Left kidney (tissue), 8 donors: ENCODE measurements at places on chromosomes 1 and 21. TPM values are rescaled to one million over a fixed set of nuclear protein-coding genes. Genes with fewer than 3 reads are reported as not detected.

The FCRL2 gene
- 0.17 TPM for polyA plus RNA-seq

The RIMS3 gene
- 1.9 TPM for polyA plus RNA-seq

The CDK11A gene
- polyA plus RNA-seq, result 33.9 TPM

The SYDE2 gene
- 12.9 TPM for polyA plus RNA-seq

The SLAMF1 gene
- not detected for polyA plus RNA-seq

The LRRC8B gene
- 11.7 TPM for polyA plus RNA-seq

The LRRC8D gene
- polyA plus RNA-seq, result 41.8 TPM

The HES3 gene
- not detected for polyA plus RNA-seq

The NTMT2 gene
- polyA plus RNA-seq, result not detected

The C1orf21 gene
- 35.2 TPM for polyA plus RNA-seq

The SERBP1 gene
- polyA plus RNA-seq, result 417 TPM

The NMNAT1 gene
- 24.4 TPM for polyA plus RNA-seq

The RWDD3 gene
- 58.0 TPM for polyA plus RNA-seq

The C1orf94 gene
- not detected for polyA plus RNA-seq

The KANK4 gene
- polyA plus RNA-seq, result 23.4 TPM

The KIAA0040 gene
- 18.0 TPM for polyA plus RNA-seq

The E2F2 gene
- polyA plus RNA-seq, result 5.9 TPM

The HHAT gene
- 15.2 TPM for polyA plus RNA-seq

The CFAP74 gene
- 0.76 TPM for polyA plus RNA-seq

The MEX3A gene
- 46.7 TPM for polyA plus RNA-seq

The HSPA6 gene
- polyA plus RNA-seq, result 0.35 TPM
